ENCODE measurements at places on chromosomes 4 and X.

DNA sequence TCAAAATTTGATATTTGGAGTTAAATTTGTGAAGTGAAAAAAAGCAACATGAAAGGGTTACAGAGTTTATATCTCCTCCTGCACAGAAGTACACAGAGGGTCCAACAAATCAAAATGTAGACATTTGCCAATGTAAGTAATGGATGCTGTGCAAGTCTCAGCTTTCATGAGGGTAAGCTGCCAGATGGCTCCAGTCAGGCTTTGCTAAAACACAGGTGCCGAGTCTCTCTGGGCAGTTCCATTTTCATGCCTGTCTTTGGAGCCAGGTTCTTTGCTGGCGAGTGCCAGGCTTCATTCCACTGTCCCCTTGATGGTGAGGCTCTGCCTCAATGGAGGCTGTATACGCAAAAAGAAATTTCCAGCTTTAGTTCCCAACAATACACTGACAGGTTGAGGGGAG is 27.9 kb downstream of the SLC4A4 start:
- DNase-seq, result no peak

DNA sequence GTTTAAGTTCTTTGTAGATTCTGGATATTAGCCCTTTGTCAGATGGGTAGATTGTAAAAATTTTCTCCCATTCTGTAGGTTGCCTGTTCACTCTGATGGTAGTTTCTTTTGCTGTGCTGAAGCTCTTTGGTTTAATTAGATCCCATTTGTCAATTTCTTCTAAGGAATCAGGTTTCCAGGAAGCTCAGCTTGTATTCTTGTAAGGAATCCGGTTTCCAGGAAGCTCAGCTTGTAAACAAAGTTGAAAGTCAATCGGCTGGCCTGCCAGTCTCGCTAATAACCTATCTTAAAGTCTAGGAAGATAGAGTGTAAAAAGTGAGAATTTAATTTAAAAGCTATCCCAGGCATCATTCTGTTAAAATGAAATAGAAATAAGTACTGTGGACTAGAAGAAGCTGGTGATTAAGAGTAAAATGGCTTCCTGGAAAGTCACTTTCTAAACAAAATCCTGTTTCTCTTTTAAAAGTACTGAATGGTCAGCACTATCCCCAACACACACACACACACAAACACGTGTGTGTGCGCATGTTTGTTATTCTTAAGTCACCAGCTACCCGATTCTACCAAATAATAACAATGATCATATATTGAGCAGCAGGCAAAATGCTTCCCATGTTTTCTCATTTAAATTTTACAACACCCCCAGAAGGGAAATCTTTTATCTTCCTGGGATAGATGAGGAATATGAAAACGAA is 171.7 kb downstream of the PAPSS1 start:
- DNase-seq, result no peak

DNA sequence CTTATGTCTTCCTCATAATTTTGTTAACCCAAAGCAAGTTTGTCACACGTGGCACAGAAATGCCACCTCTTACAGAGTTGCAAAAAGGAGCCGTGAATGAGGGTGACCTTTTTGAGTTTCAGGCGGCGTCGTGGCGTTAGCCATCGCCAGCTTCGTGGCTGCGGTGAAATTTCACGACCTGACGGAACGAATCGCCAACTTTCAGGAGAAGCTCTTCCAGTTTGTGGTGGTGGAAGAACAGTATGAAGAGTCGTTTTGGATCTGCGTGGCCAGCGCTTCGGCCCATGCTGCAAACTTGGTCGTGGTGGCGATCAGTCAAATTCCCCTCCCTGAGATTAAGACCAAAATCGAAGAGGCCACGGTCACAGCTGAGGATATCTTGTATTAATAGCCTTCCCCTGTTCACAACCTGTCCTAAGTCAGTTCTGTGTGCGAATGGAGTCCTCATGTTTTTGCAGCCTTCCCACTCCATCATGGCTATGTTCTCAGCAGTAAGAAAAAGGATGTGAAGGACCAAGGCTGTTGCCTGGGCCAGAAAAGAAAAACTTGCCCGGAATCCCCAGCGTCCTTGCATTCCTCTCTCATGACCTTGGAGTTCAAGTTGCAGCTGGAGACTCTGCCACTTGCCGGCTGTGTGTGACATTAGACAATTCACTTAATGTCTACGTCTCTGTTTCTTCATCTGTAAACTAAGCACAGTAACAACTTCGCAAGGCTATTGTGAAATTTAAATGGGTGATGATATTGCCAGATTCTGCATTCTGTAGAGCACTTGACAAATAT is 11.9 kb downstream of the CLRN2 start:
- DNase-seq, result no peak

GRCh38 chr4:187332141-187332540 is 608.5 kb upstream of the FAT1 start:
- no peak for DNase-seq

- peak; percentile 74 for DNase-seq
These were observed 168.7 kb upstream of the PPP1R2C start for GRCh38 chrX:42946544-42947194.

DNA sequence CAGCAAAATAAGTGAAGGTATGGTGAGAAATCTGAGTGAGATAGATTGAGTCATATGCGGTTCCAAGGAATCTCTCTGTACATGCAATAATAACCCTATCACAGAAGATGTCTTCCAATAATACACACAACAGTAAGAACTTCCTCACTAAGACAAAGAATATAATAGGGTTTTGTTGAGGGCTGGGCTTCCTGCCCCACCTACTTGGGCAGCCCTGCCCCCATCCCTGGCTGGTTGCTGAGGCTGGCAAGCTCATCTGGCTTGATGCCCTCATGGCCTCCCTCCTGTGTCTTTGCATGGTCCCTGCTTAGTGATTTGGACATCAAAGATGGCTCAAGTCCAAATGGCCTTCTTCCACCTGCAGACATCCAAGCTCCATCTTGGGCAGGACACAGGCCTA is 2.7 kb downstream of the GEMIN8 start:
- DNase-seq, result no peak

DNA sequence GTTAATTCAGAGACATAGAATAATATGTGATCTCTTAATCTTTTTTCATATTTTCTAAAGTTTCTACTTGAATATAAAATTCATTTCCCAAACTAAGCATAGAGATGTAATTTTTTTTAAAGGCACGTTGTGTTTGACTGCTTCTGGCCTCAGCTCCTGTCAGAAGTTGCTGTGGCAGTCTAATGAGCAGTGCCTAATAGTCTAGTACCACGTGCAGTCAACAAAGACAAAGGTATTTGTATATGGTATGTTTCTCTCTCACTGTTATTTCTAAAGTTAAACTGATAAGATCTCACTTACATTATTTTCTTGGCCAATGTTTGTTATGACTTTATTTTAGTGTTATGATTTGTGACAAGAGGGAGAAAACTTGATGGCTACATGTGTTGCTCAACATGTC is 48.6 kb upstream of the MCUB start:
- no peak for DNase-seq

All from CD4-positive, alpha-beta T cell treated with Interleukin-15 for 4 hours (primary cell).